D721Med (cell line): ENCODE measurements at places on chromosomes 2 and 18.

GRCh38 chr2:162297925-162298552 is 20.4 kb downstream of the IFIH1 start:
- no peak for DNase-seq

- DNase-seq, result no peak
These were observed 752.6 kb upstream of the ID2 start for GRCh38 chr2:7929281-7929680.

GRCh38 chr18:42574871-42575270 is 540.6 kb downstream of the RIT2 start:
- DNase-seq, result no peak

GRCh38 chr18:27954226-27954625 is 222.7 kb downstream of the CDH2 start:
- no peak for DNase-seq

- no peak for DNase-seq
These were observed 16.5 kb upstream of the PSD4 start for GRCh38 chr2:113157118-113157896.

DNA sequence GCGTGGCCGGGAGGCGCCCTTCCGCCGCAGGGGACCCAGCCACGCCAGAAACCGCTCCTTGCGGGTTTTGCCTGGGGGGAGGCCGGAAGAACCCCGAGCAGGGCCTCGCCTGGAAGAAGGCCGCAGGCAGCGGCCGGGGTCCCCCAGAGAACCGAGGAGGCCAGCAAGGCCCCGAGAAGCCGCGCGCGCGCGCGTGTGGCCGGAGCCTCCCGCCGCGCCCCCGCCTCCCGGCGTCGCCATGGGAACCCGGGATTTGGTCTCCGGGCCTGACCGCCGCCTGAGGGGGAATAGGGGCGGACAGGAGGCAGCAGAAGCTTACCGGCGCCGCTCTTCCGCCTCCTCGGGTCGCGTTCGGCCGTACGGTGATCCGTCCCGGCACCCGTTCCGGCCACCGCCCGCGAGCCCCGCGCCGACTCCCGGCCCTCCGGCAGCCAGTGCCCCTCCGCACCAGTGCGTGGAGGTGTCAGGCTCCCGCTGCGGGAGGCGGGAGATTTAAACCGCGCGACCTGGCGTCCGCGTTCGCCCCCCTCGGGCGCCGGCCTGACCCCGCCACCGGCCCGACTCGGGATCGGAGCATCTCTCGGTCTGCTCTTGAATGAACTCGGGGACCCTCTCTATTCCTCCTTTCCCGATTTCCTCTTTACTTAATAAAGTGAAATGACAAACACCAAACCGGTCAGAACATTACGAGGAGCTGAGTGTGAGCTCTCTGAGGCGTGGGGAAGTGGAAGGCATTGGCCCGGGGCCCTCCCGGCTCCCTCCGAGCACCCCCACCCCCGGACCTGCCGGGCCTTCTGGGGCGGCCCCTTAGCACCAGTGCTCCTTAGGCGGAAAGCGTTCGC is at the start of gene ICA1L:
ICA1L (minus strand) TSS at position 467 of the 842 bp plus-strand sequence. CDS start 42,757 bp downstream, outside the sequence.
- peak; percentile 36 for DNase-seq

DNA sequence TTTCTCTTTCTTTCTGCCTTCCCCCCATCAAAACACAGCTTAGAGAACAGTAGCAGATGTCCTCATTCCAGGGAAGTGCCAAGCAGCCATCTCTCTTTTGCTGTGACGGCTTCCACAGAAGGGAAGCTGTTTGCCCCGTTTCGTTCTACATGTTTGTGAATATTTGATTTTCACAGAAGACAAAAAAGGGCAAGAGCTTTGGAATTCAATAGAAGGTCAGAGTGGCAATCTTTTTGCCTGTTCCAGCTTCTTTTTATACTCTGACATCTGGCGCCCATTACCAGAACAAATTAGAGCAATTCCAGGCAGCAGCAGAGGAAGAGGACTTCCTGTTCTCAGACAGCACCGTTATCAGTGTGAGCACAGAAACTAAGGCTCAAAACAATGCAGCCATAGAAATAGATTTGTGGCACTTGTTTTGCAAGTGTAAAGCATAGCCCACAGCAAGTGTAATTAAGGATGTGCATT is 79.0 kb upstream of the CDH19 start:
- no peak for DNase-seq

- no peak for DNase-seq
These were observed 33.4 kb downstream of the YPEL5 start for GRCh38 chr2:30180226-30180625.

GRCh38 chr2:3522961-3523421 is 3.7 kb upstream of the ADI1 start:
- DNase-seq, result no peak

DNA sequence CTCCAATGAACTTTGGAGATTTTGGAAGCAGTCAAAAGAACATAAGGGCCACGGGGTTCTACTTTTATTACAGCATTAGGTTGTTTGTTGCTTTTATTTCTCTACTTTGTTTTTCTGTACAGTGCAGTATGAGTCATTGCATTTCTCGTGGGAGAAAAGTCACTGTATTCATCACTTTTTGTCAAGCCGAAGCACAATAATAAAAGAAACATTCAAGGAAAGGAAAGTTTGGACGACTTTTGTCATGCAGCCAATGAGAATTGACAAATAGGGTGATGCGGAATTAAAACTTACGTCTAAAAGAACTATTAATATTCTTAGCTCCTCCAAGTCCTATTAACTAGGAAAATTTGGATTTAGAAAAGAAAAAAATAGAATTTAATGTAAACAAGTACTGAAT is 209.9 kb downstream of the TMEM182 start:
- no peak for DNase-seq

GRCh38 chr2:191699341-191699945 is 21.5 kb downstream of the NABP1 start:
- no peak for DNase-seq

DNA sequence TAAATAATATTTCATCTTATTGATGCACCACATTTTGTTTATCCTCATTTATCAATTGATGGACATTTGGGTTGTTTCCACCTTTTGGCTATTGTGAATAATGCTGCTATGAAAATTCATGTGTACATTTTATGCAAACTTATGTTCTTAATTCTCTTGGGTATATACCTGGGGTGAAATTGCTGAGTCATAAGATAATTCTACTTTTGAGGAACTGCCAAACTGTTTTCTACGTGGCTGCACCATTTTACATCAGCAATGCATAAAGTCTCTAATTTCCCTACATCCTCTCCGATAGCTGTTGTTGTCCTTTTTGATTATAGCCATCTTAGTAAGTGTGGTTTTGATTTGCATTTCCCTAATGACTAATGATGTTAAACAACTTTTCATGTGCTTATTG is 116.5 kb upstream of the DLX2 start:
- no peak for DNase-seq

GRCh38 chr2:10028988-10029874 is 14.1 kb upstream of the KLF11 start:
- DNase-seq, result no peak

GRCh38 chr2:182015334-182016109 is 29.9 kb downstream of the PPP1R1C start:
- no peak for DNase-seq

- peak; percentile 79 for DNase-seq
These were observed 445.4 kb upstream of the DSEL start for GRCh38 chr18:67961701-67962440.
